ENCODE measurements at places on chromosomes 4 and X.

- no peak for DNase-seq
Observed at GRCh38 chr4:2251073-2251794, 9.3 kb upstream of the HAUS3 start.

GRCh38 chr4:183499389-183499788 is 5.5 kb upstream of the ING2 start:
- no peak for DNase-seq

DNA sequence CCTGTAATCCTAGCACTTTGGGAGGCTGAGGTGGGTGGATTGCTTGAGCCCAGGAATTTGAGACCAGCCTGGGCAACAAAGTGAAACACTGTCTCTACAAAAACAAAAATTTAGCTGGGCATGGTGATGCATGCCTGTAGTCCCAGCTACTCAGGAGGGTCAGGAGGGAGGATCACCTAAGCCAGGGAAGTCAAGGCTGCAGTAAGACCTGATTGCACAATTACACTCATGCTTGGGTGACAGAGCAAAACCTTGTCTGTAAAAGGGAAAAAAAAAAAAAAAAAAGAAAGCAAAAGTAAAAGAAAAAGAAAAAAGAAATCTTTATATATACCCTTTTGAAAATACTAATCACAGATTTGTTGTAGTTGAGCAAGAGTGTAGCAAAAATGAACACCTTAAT is 801.0 kb upstream of the IGFBP7 start:
- DNase-seq = no peak

GRCh38 chrX:129983575-129984110 is 1.2 kb downstream of the BCORL1 start:
- DNase-seq = no peak

DNA sequence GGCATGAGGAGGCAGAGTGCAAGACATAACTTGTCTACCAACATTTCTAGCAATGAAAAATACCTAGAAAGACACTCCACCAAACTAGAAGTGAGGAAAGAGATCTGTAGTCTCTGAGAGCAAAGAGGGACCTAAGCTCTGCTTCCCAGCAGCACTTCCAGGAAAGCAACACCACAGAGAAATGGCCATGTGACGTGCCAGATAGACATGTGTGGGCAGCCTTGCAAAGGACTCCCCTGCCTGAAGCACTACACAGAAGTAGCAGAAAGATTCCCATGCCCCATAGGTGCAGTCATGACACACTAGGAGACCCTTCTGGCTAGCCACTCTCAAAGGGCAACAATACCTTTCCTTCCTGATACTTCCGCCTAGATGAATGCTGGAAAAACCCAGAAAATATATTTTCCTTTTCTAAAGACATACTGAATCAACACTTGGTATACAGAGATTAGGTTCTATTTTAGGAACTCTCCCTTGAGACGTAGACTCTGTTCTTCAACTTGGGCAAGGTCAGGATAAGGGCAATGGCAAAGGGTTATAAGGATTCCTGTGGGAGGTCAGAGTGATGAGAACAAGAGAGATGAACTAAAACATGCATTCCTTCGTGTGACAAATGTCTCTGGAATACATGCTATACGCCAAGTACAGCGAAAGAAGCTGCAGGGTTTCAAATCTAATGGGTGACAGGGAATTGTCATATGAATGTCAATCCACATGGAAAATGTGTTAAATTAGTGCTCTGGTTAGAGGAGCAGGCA is 187.5 kb upstream of the ETNPPL start:
- no peak for DNase-seq

- no peak for DNase-seq
Observed at GRCh38 chr4:2094545-2094944, 35.4 kb downstream of the NAT8L start.

DNA sequence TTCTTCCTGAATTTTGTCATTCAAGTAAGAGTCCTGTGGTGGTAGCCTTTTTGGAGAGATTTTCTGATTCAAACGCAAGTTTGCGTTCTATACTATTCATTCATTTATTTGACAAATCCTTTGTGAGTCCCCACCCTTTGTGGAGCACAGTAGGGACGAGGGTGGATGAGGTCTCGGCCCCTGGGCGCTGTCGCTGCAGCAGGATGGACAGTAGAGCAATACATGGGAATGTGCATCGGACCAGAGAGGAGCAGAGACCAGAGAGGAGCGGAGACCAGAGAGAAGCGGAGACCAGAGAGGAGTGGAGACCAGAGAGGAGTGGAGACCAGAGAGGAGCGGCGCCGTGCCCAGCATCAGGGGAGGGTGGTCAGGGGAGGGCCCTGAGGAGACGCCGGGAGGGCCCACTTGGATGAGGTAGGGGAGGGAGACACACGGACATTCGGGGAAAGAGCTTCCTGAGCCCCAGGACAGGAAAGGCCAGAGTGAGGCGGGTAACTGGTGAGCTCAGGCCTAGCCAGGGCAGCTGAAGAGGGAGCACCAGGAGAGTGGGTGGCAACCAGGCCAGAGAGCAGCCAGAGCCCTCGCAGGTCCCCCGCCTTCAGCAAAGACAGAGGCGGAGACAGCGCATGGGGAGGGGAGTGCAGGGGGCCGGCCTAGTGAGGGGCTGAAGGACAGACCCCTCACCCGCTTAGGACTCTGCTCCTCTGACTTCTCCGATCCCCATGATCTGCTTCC is 67.3 kb downstream of the NAT8L start:
- no peak for DNase-seq

Measured in activated naive CD8-positive, alpha-beta T cell treated with anti-CD3 and anti-CD28 coated beads, Interleukin-2, amount 50 U/mL, for 16 hours (primary cell).